Neuronal stem cell (in vitro differentiated cells): ENCODE measurements at places on chromosomes 3 and 15.

DNA sequence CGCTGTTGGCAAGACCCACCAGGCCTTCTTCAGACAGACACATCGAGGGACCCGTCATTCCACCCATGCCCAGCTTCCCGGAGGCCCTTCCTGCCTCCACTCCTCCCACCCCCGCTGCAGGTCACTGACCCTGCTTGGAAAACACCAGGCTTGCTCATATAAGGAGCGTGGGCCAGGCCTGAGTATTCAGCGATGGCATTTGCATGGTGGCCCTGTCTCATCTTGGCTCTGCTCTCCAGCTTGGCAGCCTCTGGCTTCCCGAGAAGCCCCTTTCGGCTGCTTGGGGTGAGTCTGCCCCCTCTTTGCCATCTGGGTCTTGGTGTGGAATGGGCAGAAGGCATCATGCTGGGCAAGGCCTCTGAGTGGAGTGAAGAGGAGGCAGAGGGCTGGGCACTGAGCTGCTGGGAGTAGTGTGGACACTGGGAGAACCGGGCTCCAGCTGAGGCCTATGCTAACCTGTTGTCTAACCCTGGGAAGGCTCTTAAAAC is at the start of gene ITIH3:
TSS of gene ITIH3 (plus strand) at position 185 of the 488 bp plus-strand sequence. CDS start at position 193, 8 bp downstream.
- no peak within 1 kb of the TSS for H3K27ac ChIP-seq
- no peaks in the 10 kb centered on the region for H3K27me3 ChIP-seq
- no peak for DNase-seq
- peaks cover 4% of the 10 kb centered on the region for H3K4me1 ChIP-seq
- no peak within 1 kb of the TSS for H3K4me3 ChIP-seq

DNA sequence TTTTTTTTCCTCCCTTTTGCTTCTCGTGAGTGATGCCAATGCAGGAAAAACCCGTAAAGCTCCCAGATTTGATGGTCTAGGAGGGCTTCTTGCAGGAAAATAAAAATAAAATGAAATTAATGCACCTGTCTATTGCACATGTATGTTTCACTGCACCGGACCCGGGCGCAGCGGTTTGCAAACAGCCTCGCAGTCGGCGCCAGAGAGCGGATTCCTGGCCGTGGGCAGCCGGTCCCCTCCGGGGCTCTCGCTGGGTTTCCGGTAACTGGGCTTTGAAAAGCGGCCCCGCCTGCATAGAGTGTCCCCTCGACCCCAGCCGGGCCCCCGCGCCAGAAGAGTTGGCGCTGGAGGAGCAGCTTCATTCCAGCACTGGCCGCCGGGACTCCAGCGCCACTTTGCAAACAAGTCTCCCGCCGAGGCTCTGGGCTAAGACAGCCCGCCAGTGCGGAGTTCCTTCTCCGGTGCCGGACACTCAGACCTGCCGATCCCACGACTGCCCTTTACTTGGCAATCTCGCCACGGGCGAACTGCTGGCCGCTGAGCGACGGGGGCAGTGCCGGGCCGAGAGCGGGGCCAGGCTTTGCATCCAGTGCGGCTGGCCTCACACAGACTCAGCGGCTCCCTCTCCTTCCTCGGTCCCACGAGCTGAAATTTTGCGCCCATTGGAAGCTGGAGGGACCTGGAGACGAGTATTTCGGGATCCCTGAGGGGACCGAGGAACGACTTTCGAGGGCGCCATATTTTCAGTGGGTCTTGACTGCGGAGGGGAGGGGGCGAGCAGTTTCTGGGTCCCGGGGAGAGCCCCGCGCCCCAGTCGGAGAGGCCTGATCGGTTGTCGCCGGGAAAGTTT is 225.9 kb upstream of the C2CD4B start:
- peak overlapping the region; percentile 99 for H3K4me3 ChIP-seq
- no peak overlapping the region for H3K27ac ChIP-seq
- no peaks in the 10 kb centered on the region for H3K36me3 ChIP-seq
- DNase-seq = peak; percentile 44
- peaks cover 12% of the 10 kb centered on the region for H3K4me1 ChIP-seq

DNA sequence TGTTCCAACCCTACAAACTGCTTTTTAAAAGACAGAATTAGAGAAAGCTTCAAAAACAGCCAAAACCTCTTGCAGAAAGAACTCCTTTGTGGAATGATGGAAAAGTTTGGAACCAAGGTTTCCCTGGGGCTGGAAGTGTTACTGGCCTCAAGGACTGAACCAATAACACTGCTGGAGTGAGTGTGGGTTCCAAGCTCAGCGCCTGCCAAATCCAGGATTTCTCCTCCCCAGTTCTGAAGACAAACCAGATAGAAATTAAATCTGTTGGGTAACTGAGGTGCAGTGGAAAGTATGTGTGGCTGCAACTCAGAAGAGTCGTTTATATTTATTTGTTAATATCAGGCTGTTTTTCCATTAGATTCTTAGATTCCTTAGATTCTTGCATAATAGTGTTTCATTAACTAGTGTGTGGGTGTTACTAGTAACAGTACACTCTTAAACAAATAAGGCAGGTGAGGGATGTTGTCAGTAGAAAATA is 66.5 kb upstream of the FNDC3B start:
- peaks cover 3% of the 10 kb centered on the region for H3K4me1 ChIP-seq
- no peak overlapping the region for H3K27ac ChIP-seq
- DNase-seq = no peak
- H3K27me3 ChIP-seq = peaks cover 6% of the 10 kb centered on the region
- peaks cover 2% of the 10 kb centered on the region for H3K36me3 ChIP-seq

GRCh38 chr15:87614704-87615103 is 641.8 kb downstream of the NTRK3 start:
- H3K27me3 ChIP-seq = no peaks in the 10 kb centered on the region
- no peak overlapping the region for H3K27ac ChIP-seq
- no peaks in the 10 kb centered on the region for H3K4me1 ChIP-seq
- H3K36me3 ChIP-seq = no peaks in the 10 kb centered on the region
- no peak for DNase-seq
